ENCODE measurements at places on chromosomes 6 and 20.

DNA sequence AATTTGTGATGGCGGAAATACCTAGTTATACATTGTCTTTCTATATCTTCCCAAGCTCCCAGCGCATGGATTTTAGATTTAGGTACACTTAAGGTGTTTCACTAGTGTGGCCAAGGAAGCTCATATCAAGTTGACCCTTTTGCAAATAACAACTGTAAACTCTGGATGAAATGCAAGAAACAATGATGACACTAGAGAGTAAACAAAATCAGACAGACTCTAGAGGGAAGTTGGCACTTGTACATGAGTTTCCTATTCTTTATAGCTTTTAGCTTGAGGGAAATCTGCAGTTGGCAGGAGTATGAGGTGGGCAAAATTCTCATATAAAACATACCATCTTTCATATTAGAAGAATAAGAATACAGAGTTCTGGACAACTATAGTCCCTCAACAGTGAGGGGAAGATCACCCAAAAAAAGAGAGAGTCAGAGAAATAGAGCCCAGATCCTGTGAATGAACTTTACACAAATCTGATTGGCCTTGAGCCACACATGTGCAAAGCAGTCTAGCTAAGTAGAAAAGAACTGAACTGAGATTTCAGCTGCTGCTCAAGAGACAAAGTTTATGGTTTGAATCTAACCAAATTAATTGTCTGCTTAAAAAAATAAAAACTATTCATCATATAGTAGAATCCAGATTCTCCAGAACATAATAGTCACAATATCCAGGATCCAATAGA lies 26.1 kb downstream of the TXLNB start:
- DNase-seq = no peak

DNA sequence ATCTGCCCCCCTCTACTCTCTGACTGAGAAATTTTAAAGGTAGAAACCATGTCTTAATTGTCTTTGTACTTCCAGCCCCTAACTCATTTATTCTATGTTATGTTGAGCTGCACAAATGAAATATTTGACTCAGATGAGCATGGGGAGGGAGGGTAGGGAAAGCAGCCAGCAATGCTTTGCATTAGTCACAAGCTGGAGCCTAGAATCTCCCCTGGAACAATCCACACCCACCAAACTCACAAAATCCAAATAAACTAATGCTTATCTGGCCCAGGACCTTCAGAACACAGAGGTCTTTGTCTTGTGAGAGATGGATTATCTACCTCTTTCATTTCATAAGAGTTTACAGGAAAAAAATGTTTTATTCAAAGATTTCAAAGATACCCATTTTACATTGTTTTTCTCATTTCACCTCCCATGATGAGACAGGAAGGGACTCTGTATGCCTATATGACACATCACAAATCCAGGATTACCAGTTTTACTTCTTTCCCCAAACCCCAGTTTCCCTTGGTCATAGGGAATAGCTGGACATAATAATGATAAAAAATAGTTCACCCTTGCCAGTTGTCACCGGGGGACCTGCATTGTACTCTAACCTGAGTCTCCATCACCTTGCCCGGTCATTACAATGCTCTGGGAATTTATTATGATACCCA lies 466.9 kb downstream of the KIF16B start:
- no peak for DNase-seq

GRCh38 chr6:467671-468082 lies 76.1 kb downstream of the IRF4 start:
- DNase-seq = peak; percentile 27

- DNase-seq = no peak
Measured at GRCh38 chr6:151914484-151914883, 107.0 kb downstream of the ESR1 start.

GRCh38 chr20:55269913-55270312 lies 735.4 kb downstream of the CBLN4 start:
- DNase-seq = no peak

DNA sequence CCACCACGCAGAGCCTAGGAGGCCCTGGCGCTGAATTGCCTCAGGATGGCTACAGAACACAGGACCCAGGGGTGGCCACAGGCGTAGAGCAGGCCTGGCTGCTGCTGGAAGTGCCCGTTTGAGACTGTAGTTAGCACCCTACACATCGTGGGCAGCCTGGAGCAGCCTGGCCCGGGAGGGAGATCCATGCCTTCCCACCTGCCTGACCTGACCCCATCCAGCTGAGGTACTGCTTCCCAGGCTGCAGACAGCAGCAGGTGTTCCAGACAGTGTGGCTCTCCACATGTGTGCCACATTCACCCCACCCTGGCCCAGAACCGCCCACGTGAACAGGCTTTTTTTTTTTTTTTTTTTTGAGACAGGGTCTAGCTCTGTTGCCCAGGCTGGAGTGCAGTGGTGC lies 20.9 kb upstream of the MAP1LC3A start:
- no peak for DNase-seq

GRCh38 chr6:36459501-36459900 lies 16.7 kb downstream of the KCTD20 start:
- DNase-seq = no peak

- DNase-seq = no peak
Measured at GRCh38 chr6:26024651-26025046, 62.0 kb downstream of the TRIM38 start.

DNA sequence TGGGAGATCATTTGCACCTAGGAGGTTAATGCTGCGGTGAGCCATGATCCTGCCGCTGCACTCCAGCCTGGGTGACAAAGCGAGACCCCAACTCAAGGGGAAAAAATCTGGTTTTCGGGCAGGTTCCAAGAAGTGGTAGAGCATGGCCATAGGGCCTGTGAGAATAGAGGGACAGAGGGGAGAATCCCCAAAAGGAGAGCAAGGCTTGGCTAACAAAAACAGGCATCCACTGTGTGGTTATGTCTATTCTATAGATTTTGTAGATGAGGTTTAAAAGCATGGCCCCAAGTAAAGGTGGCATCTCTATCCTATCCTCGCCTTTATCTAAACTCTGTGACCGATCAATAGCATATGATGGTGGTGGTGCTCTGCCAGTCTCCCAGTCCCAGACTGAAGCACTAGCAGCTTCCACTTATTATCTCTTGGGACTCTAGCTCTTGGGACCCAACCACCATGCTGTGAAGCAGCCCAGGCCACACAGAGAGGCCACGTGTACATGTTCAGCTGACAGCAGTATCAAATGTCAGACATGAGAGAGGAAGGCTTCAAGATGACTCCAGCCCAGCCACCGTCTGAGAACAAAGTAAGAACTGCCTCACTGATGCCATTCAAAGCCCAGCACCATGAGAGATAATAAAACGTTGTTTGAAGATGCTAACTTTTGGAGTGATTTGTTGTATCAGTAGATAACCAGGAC lies 27.7 kb downstream of the EIF2S2 start:
- no peak for DNase-seq

GRCh38 chr6:53837865-53838769 lies 43.3 kb downstream of the LRRC1 start:
- no peak for DNase-seq

DNA sequence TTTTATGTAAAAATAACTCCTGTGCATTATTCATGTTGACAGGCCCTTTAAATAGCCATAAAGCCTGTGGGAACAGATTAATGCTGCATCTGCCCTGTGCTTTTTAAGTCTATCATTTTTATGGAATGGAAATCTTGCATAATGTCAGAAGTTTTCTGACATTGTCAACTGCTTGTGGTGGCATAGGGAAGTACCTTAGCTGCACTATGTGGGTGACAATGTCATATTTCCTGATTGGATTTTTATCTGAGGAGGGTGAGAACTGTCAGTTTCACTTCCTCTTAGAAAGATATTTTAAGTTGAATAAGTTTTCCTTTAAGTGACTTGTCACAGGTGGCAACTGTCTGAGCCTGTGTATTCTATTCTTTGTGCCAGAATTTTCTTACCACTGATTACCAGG lies 267.9 kb downstream of the PLCB1 start:
- DNase-seq = no peak

- DNase-seq = peak; percentile 74
Measured at GRCh38 chr6:29631209-29631810, 1.7 kb downstream of the GABBR1 start.

GRCh38 chr6:88807622-88808021 lies 155.8 kb downstream of the RNGTT start:
- DNase-seq = no peak

DNA sequence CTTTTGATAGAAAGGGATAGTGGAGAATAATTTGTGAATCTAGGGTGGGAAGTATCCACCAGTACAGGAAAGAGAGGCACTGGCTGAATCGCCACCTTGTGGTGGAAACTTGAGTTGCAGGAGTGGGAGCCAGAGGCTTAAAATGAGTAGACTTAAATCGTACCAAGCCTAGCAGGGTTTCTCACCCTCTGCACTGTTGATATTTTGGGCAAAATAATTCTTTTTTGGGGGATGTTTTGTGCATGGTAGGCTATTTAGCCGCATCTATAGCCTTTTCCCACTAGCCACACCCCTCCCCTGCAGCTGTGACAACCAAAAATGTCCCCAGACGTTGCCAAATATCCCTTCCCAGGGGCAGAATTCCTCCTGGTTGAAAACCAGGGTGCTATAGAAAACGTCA lies 119.1 kb downstream of the DHX35 start:
- peak; percentile 88 for DNase-seq

- DNase-seq = no peak
Measured at GRCh38 chr20:6095409-6095808, 27.4 kb downstream of the FERMT1 start.

DNA sequence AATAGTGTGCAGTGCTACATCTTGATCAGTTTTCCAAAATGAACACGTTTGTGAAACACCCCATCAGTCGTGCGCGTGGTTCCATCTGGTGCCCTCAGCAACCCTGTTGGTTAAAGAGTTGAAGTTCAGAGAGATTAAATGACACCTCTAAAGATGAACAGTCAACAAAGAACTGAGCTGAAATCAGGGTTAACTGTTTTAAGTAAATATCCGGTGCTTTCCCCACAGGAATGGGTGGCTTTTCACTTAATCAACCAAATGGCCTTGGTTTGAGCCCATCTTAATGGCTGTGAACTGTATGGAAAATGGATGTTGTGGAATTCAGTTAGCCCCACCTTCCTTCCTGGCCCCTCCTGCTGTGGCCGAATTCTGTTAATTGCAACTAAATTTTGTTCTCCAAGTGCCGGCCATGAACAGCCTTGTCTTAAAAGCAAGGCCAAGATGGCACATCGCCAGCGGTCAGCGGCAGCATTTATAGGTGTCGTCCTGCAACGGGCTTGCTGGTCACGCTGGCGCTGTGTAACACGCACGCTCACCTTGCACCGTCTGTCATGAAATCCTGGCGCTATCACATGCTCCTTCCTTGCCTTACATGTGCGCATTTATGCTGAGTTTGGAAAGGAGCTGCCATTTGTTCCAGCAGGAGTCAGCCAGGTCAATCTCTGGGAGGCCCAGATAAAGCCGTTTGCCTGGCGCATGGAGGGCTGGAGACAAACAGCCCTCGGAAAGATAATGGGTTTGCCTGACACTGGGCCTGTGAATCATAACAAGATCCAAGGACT lies 164.5 kb downstream of the ERMARD start:
- DNase-seq = peak; percentile 30

DNA sequence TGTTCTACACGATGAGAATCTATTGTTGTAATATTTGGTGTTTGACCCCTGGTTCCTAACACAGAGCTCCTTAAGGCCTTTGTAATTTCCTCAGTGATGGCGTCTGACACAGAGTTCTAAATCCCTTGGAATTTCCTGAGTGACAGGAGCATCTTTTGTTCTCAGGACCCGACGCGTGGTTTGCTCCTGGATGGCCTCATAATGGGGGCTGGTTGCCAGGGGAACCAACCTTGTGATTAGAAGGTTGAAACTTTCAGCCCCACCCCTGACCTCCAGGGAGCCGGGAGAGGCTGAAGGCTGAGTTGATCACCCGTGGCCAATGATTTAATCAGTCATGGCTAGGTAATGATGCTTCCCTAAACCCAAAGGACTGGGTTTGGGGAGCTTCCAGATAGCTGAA lies 20.5 kb upstream of the ZNF133 start:
- peak; percentile 21 for DNase-seq

GRCh38 chr20:14758356-14758755 lies 420.9 kb upstream of the FLRT3 start:
- no peak for DNase-seq

GRCh38 chr20:57622579-57623381 lies 2.6 kb upstream of the ZBP1 start:
- DNase-seq = peak; percentile 92

DNA sequence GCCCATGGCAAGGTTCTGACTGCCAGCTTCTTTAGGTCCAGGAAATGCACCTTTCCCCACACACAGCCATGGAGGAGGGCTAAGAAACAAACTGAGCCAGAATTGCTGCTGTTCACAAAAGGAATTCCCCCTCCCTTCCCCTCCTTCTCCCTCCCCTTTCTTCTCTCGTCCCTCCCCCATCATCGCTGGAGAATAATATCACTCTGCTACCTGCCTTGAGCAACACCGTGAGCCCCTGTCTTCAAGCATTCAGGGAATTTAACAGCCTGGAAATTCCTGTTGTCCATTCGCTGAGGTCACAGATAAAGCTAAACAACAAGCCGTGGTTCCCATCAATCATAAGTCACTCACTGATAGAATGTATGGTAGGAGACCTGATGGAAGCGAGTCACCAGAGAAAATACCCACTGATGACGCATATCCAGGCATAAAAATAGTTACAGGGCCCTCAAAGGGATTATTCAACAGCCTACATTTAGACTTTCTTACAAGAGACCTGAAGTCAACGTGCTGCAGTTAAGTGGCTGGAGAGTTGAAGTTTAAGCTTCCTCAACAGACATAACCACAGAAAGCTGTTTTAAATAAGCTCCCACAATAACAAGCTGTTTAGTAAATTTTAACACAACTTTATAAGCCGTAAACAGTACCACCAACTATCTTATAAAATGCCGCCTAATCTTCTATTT lies 59.7 kb downstream of the HIVEP2 start:
- DNase-seq = peak; percentile 8

DNA sequence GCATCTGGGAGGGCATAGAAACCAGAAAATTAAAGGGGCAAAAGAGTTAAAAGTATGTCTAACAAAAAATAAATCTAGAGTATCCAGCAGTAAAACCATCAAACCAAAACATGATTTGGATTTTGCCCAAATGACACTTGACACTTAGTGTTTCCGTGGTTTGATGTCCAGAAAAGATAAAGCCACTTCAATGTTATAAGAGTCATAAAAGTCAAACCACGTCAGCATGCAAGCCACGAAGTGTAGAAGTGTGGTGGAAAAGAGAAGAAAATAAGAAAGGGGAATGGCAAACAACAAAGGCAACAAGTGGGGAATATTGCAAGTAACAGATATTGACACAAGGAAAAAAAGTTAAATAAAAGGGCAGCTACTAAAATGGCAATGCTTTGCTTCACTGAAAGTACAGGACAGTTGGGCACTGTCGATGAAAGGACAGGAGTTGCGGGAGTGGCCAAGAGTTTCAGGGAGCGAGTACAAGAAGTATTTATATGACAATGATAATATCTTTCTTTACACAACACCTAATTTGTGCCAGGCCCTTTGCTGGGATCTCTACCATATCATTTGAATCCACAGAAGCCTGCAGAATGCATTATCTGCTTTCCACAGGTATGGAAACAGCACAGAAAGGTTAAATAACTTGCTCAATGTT lies 6.3 kb upstream of the HDDC2 start:
- no peak for DNase-seq

GRCh38 chr6:134230087-134230700 lies 87.7 kb downstream of the SGK1 start:
- DNase-seq = no peak

Measured in H7 (cell line).